Activated naive CD4-positive, alpha-beta T cell (primary cell): ENCODE measurements at places on chromosomes 12 and 14.

- DNase-seq, result no peak
Measured at GRCh38 chr14:75427126-75427481, 718 bp upstream of the JDP2 start.

- no peak for DNase-seq
Measured at GRCh38 chr12:26566675-26567074, 266.3 kb downstream of the ITPR2 start.

DNA sequence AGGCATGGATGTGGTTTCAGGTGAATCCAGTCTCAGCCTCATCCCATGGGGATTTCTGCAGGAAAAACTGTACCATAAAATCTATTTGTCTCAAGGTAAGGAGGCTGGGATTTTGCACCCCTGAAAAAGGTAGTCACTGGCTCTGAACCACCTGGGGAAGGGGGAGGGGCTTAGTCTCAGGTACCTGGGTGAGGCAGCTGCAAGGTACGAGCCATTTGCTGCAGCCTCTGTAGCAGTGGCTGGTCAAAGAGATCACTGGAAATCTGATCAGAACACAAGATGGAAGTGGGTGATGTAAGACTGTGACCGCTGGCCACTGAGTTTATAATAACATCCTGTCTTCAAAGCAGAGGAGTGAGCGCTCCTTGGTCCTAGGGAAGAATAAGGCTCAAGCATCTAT lies 209.9 kb upstream of the NOS1 start:
- DNase-seq, result no peak

GRCh38 chr14:103105580-103106150 lies 11.1 kb downstream of the EXOC3L4 start:
- no peak for DNase-seq
